ENCODE measurements at places on chromosomes 3 and 15.

DNA sequence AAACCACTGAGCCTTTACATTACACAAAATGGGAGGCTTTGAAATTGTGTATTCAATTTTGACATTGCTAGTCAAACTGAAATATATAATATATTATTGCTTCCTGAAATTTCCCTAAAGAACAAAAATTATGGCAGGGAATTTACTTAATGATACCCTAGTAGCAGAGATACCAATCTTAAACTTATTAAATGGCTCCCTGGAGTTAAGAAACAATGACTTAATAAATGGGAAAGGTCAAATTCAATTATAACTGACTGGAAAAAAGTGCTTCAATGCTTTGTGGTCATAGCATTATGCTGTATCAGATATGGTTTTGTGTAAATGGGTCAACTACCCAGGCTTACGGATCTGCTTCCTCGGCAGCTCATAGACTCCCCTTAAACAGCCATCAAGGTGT is 244.1 kb downstream of the CNTN3 start:
- DNase-seq, result no peak

DNA sequence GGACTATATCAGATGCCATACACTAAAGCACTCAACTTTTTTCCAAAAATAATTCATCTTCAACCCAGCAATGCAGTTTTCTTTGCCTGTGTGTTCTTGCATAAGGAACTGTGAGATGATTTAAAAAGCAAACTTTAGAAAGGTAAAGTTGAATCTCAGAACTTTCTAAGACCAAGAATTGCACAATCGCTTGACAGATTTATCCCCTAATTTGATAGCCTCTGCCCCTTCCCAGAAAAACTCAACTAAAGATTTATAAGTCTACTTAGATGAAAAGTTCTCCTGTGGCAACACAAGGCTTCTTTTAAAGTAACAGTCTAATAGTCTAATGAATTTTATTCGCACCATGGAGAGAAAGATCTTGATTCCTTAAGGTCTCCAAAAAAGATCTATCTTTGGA is 259.3 kb downstream of the MAGI1 start:
- DNase-seq, result no peak

DNA sequence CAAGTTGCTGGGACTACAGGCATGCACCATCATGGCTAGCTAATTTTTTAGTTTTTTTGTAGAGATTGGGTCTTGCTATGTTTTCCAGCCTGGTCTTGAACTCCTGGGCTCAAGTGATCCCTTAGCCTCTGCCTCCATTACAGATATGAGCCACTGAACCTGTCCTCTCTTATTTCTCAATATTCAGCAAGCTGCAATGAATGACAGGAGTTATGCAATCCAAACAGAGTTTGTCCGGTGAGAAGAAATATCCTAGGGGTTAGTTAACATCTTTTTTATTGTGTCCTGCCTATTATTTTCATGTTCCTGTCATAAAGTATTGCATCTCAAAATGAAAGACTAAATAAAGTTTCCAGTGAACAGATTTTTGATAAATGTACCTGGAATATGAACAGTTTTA is 1161.4 kb downstream of the OTOL1 start:
- DNase-seq, result no peak

DNA sequence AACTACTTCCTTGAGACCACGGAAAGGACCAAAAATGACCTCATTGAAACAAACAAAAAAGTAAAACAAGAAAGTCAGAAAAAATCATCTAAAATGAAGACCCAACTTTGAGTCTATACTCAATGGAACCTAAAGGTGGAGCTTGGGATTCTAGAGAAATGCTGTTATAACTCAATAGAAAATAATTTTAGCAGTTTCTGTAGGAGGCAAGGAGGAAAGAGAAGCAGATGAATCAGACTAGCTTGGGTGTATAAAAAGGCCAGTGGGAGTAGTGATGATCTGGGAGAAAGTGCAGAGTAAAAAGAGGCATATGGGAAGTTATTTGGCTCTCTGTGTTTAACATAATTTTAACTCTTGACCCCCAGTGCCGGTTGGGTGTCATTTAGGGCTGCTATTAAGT is 94.4 kb downstream of the TMCO5A start:
- DNase-seq, result no peak

DNA sequence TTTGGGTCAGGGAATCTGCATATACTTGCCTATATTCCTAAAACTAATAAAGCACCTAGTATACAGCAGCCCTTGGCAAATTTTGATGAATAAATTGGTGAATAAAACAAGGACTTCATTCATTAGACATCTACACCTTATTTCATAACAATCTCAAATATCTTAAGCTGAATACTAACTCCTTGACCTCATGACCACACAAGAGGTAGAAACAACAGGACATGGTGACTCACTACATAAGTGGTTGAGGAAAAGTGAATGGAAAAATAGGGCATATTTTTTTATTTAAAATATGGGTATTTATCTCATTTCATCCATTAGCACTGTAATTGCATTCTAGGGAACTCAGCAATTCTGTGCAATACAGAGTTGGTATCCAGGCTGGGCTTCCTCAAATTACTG is 7.8 kb upstream of the STAC start:
- DNase-seq, result no peak

DNA sequence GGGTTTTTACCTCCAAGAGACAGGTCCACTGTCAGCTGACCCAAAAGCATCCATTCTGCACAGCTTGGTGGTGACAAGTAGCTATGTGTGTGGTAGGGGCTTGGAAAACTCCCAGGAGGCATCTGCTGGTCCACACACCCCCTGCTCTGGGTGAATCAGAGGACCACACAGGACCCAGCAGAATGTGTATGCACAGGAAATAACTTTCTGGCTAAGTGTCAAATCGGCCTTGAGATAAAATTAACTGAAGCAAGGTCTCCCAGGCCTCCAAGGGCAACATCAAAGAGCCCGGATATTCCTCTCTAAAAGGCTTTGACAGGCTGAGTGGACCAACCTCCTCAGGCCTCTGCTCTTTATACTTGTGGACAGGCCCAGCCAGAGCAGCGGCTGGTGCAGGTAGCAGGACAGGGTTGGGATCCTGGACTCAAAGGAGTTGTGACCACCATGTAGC is 66.5 kb downstream of the CTNNB1 start:
- DNase-seq, result no peak

GRCh38 chr15:98257290-98257689 is 296.8 kb downstream of the ARRDC4 start:
- no peak for DNase-seq

- DNase-seq, result no peak
These were observed 58.6 kb upstream of the NUDT16 start for GRCh38 chr3:131323014-131323413.

GRCh38 chr3:179260949-179261765 is 10.2 kb upstream of the KCNMB3 start:
- peak; percentile 55 for DNase-seq

- no peak for DNase-seq
These were observed 227.2 kb upstream of the TBL1XR1 start for GRCh38 chr3:177424521-177424920.

DNA sequence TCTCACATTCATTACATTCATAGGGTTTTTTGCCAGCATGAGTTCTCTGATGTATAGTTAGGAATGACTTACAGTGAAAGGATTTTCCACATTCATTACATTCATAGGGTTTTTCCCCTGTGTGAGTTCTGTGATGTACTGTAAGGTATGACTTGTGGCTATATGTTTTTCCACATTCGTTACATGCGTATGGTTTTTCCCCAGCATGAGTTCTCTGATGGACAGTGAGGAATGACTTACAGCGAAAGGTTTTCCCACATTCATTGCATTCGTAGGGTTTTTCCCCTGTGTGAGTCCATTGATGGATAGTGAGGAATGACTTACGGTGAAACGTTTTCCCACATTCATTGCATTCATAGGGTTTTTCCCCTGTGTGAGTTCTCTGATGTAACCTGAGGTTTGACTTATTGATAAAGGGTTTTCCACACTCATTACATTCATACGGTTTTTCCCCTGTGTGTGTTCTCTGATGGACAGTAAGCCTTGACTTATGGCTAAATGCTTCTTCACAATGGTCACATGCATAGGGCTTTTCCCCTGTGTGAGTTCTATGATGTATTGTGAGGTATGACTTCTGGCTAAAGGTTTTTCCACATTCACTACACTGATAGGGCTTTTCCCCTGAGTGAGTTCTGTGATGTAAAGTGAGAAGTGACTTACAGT is 47.4 kb downstream of the ZNF717 start:
- DNase-seq, result no peak

- DNase-seq, result no peak
These were observed 97.2 kb downstream of the HES1 start for GRCh38 chr3:194233150-194233549.

DNA sequence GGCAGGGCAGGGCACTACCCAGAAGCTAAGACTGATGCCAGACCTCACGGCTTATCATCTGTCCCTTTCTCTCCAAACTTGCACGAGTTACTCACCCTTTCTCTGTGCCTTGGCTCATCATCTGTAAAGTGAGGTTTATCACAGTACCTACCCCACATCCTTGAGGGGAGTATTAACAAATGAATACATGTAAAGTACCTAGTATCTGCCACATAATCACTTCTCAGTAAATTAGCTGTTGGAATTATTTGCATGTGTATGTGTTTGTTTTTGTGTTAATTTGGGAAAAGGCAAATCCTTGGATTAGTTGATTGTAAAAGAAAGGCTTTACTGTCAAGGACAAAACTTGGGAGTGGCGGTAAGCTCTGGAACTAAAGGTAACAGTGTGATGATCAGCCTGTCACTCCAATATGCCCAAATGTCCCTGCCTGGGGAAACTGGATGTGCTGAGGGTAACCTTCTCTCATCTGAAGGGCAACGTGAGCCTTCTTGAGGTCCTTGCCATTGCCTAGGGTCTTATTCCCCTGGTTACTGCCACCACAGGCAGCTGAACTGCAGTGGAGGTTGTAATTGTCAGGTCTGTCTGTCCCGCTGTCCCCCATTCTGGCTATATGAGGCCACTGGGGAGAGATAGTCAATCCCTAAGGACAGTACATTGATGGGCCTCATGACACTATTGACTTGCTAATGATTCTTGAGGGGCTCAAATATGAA is 269.4 kb downstream of the CLSTN2 start:
- no peak for DNase-seq

- DNase-seq, result no peak
These were observed 143.1 kb downstream of the CDIN1 start for GRCh38 chr15:36722555-36722954.

DNA sequence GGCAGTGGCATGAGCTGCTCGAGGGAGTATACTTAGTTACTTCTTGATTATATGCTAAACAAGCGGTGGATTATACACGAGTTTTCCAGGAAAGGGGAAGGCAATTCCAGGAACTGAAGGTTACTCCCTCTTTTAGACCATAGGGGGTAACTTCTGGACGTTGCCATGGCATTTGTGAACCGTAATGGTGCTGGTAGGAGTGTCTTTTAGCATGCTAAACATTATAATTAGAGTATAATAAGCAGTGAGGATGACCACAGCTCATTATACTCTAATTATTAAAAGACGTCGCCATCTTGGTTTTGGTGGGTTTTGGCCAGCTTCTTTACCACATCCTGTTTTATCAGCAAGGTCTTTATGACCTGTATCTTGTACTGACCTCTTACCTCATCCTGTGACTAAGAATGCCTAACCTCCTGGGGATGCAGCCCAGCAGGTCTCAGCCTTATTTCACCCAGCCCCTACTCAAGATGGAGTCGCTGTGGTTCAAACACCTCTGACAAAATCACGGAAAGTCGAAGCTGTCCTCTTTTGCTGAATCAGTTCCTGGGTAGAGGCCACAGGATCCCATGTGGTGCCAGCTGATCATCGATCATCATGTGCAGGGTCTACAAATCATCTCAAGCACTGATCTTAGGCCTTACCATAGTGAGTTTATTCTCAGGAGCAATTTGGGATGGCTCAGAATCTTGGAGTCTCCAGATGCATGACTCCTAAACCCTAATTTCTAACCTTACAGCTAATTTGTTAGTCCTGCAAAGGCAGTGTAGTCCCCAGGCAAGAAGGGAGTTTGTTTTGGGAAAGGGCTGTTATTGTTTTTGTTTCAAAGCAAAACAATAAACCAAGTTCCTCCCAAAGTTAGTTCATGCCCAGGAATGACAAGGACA is 149.1 kb downstream of the TJP1 start:
- no peak for DNase-seq

DNA sequence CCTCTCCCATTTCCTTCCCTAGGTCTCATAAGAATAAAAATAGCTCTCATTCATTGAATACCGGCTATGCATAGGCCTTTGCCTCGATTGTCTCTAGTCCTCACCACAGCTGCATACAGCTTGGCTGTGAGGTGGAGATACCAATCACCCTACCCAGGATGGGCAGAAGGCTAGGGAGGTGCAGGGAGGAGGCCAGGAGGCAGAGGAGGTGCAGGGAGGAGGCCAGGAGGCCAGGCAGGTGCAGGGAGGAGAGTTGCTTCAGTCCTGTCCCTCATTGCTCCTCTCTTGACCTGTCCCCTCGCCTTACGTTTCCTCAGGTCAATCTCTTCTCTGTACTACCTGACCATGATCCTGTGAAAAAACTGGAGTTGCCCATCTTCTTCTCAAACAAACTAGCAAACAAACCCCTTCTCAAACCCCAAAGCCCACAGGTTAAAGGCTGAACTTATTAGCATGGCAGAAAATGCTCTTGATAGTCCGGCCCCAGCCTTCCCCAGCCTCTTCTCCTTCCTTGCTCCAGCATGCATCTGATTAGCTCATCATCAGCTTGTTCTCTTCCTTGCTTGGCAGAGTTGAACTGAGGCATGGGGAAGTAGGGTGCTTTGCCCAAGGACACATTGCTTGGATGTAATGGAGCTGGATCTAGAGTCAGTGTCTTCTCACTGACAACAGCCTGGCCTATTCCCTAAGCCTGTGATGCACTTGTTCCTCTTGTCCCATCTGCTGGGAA is 15.8 kb downstream of the PODXL2 start:
- DNase-seq, result no peak

GRCh38 chr3:102233881-102234280 is 200.9 kb upstream of the ZPLD1 start:
- DNase-seq, result no peak

DNA sequence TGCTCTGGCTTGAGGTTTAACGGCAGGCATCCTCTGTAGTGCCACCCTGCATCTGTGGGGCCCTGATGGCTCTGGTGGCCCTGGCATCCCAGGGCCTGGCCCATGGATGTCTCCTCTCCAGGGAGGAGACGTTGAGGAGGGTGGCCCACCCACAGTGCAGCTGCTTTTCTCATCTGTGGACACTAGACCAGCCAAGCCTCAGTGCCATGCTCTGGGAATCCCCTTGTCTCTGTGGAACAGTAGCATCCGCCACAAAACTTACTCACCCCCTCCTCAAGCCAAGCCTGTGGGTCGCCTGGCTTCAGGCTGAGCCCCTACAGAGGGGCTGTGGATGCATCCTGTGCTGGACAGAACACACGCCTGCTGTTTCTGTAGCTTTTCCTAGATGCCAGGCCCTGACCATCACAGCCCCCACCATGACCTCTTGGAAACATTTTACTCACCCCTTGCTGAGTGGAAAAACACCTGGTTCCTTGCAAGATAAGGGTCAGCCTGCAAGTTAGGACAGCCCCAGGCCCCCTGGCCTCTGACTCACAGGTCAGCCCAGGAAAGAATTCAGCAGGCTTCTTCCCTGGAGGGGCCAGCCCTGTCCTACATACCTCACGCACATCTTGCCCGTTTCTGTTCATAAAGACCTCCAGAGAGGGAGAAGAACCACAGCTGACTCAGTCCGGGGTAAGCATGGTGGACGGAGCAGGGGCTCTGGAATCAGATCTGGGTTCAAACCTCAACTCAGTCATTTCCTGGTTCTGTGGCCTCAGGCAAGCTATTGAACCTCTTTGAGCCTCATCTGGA is 19.0 kb downstream of the PAK6 start:
- DNase-seq, result no peak

GRCh38 chr15:44654858-44655257 is 8.6 kb downstream of the SPG11 start:
- no peak for DNase-seq

- DNase-seq, result peak; percentile 20
These were observed 85.9 kb downstream of the AGBL1 start for GRCh38 chr15:86165265-86166211.

- no peak for DNase-seq
These were observed 294.0 kb downstream of the RORA start for GRCh38 chr15:60935130-60935529.

Data from nucleus accumbens (tissue), 56 donors.